ENCODE measurements at places on chromosomes 16 and 17. TPM values are rescaled to one million over a fixed set of nuclear protein-coding genes. Genes with fewer than 3 reads are reported as not detected.

DNA sequence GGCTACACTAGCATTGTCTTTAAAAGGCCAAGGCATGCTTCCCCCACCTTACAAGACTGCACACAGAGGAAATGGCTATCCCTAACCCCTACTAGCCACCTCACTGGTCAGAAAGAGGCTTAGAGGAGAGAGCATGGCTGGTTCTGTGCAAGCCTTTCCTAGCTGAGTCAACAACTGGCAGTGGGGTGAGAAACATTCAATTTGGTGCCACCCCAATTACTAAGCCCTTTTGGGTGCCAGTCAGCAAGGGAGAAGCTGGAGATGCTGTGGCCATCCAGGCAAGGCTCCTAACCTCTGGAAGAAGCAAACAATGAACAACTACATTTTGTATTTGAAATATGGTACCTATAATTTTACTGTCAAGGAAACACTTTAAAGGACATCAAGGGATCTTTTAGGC is 4.7 kb upstream of the KAT7 start:
- no peak for DNase-seq

DNA sequence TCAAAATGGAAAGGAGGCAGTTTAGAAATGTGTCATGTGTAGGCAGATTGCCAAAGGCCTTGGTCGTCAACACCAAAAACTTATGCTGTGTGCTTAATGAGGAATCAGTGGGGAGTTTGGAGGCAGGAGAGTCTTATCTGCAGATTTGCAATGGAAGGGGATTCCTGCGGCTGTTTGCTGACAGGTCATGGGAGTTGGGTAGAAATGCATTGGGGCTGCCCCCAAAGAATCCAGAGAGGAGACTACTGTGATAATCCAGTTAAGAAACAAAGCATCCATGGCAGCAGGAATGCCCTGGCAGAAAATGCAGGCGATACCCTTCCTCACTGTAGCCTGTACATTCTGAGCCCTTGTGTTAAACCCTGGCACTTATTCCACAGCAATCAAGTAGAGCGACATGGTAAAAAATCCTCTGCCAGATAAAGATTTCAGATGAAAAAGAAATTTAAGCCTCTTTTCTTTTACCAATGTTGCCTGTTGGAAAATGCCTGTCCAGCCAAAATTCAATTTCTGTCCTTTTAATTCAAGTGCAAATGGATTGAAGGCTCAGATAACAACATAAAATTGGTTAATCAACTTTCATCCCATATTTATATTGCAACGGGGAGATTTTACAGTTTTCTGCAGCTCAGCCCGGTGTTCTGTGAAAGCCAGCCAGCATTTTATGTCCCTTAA is 491.0 kb upstream of the CDH5 start:
- no peak for DNase-seq

DNA sequence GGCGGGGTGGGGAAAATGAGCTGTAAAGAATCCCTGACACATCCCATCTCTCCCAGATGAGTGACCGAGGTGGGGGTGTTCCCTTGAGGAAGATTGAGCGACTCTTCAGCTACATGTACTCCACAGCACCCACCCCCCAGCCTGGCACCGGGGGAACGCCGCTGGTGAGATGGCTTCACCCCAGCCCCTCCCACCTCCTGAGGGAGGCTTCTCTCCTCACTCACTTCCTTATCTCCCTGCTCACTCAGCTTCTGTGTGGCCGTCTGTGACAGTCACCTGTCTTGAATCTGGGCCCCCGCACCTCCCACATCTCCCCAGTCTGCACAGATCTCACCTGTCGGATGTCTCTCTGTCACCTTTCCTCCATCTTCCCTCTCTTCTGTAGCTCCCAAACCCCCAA is 13.4 kb downstream of the PDK2 start:
- DNase-seq = no peak

TBX2 gene
- 2.7 TPM for total RNA-seq

SRRM2 gene
- 111 TPM for total RNA-seq

DNA sequence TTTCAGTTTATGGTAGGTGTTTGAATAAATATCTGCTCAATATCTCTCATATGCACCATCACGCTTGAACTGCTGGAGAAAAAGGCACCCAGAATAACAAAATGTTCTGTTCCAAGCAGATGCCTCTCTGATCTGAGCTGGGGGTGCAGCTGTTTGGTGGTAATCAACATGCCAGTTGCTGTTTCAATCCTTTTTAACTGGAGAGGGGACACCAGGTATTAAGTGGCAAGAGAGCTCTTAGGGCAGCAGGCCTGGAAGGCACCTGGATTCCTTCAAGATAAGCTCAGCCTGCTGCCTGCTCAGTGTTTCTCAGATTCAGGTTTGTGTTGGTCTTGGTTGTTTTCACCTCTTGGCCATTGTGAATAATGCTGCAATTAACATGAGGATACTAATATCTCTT is 27.2 kb upstream of the VAT1L start:
- no peak for DNase-seq

- DNase-seq = no peak
These were observed 1672.0 kb downstream of the TP53TG3F start for GRCh38 chr16:35131429-35131828.

GRCh38 chr17:6941989-6942388 is 53.9 kb upstream of the ALOX12 start:
- no peak for DNase-seq

DNA sequence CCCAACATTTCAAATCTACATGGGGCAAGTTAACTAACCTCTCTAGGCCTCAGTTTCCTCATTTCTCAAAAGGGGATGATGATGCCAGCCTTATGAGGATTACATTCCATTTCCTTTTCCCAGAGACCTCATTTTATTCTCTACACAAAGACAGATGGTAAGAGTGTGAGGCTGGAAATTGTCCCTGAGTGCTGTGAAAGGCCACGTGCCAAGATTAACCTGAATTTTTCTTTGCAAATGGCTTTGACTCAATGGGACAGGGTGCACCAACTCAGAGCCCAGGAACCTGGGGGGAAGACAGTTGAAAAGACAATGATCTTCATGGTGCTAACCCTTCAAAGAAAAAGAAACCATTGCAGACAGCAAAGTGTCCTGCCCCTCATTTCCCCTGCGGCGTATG is 332.8 kb downstream of the TMEM114 start:
- DNase-seq = no peak

GRCh38 chr17:74749279-74750038 is 1.0 kb downstream of the NHERF1 start:
- no peak for DNase-seq

GRCh38 chr17:570388-570787 is 144.3 kb downstream of the VPS53 start:
- DNase-seq = no peak

- no peak for DNase-seq
These were observed 12.2 kb upstream of the SLX4 start for GRCh38 chr16:3623642-3624041.

- DNase-seq = no peak
These were observed 4.6 kb downstream of the KRT34 start for GRCh38 chr17:41377546-41377945.

GRCh38 chr16:1281517-1281916 is 25.6 kb downstream of the TPSD1 start:
- no peak for DNase-seq

- no peak for DNase-seq
These were observed 1.4 kb upstream of the CRYM start for GRCh38 chr16:21279501-21279900.

DNA sequence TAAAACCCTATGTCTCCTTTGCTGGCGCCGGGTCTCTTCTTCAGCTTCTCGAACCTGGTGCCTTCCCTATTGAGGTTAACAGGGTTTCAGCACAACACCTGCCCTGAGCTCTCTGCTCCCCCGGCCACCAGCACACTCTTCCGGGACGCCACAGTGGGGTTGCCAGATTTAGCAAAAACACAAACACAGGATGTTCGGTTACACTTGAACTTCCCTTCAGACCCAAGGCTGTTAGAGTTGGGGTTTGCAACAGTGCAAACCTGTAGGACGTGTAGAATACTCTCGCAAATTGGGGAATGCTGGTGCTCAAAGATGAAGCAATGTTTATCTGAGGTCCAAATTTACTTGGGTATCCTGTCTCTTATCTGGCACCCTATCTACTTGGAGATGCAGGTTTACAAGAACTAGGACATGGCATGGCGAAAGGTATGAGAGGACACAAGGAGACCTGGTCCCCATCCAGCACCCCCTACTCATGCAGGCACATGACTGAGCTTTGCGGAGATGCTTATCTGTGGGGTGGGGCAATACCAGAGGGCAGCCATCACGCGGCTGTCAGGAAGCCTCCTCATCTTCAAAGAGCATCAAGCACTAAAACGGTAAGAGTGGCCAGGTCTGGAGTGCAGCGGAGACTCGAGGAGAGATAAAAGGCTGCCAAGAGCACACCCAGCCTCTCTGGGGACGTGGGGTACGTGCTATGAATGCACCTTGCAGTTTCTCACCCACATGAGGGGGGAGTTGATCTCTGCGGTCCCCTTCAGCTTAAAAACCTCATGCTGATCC is 52.8 kb downstream of the SDK2 start:
- no peak for DNase-seq

GRCh38 chr17:50221864-50222545 is 20.6 kb upstream of the COL1A1 start:
- DNase-seq = no peak

GRCh38 chr16:75019586-75019985 is 20.8 kb downstream of the ZNRF1 start:
- no peak for DNase-seq

- DNase-seq = no peak
These were observed 19.5 kb downstream of the PMM2 start for GRCh38 chr16:8816967-8817655.

GRCh38 chr17:39769974-39770587 is 32.3 kb downstream of the GRB7 start:
- DNase-seq = no peak

GLOD4 gene
- total RNA-seq = 34.6 TPM

DNA sequence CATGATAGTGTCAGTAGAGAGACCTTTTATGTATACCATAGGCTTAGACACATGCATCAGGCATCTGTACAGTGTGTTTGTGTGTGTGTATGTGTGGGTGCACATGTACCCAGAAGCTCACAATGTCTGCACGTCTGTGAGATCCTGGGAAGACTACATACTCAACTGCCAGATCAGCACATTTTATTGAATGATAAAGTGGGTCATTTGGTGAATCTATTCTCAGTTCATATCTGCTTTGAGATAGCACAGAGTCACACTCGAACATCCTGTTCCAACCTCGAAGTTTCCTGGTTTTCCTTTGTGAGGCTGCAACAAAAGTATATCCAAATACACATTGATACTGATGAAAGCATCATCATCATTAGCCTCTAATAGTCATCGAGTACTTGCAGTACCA is 63.6 kb downstream of the MAF start:
- no peak for DNase-seq

MT1M gene
- total RNA-seq = 101 TPM

- DNase-seq = no peak
These were observed 8.5 kb downstream of the HASPIN start for GRCh38 chr17:3732210-3732621.

DNA sequence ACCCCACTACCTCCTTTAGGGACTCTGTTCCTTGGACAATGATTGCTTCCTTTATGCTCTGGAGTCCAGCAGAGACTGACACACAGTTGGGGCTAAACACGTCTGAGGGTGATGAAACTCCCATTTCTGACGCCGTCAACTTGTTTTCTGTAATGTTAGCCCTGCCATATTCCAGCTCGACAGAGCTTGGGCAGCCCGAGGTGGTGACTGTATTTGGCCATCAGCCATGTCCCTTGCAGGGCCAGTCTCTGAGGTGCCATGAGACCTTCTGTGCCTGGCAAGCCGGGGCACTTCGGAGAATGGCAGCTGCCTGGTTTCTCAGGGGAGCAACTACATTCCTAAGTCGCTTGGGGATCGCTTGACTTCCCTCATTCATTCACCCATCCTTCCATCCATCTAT is 278.9 kb upstream of the TNRC6C start:
- no peak for DNase-seq

CRYBA1 gene
- total RNA-seq = not detected

- no peak for DNase-seq
These were observed 41.3 kb downstream of the GRIN2C start for GRCh38 chr17:74818291-74818938.

KCNJ12 gene
- 0.07 TPM for total RNA-seq

DNA sequence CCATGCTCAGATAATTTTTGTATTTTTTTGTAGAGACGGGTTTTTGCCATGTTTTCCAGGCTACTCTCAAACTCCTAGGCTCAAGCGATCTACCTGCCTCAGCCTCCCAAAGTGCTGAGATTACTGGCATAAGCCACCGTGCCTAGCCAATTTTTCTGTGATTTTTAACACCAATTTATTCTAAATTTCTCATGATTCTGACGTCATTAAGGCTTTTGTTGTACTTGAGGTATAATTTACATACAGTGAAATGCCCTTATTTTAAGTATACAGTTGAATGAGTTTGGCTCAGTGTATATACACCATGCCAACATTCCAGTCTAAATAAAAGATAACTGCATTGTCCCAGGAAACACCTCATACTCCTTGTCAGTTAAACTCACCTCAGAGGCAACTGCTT is 77.4 kb downstream of the TMEM132E start:
- no peak for DNase-seq

GRCh38 chr17:65552214-65552613 is 9.2 kb downstream of the AXIN2 start:
- no peak for DNase-seq

DNA sequence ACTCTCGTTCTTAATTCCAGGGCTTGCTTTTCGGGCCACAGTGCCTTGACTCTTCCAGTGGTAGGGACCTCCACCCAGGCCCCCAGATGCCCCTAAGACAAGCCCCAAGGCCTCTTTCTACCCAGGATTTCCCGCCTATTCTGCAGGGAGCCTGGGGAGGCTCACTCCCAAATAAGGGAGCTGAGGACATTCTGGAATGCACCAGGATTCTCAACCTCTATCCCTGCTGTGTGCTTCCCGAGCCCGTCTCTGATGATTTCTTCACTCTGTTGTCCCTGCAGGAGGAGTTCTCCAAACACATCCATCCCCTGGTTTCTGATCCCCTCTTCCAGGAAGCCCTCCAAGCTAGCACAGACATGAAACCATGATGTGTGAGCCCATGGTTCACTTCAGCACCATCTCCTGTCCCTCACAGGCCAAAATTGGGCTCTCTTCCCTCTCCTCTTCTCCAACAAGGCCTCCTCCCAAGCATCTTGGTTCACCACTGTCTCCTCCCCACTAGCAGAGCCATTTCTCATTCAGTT is 255.9 kb downstream of the KATNIP start:
- DNase-seq = no peak

DNA sequence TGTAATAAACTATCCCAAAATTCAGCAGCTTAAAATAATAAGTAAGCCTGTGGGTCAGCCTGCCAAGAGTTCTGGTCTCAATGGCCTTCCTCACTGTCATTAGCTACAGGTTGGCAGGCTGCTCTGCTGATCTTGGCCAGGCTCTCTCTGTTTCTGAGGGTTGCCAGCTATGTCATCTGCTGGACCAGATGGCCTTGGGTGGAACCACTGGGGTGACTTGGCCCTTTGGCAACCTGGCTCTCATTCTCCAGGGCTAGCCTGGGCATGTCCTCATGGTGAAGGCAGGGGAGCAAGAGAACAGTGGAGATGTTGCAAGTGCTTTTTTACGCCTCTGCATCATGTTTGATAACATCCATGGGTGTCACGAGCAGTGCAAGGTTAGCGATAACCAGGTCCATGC is 13.9 kb downstream of the ITGAM start:
- DNase-seq = no peak

- no peak for DNase-seq
These were observed 28.5 kb upstream of the VAT1L start for GRCh38 chr16:77759821-77760220.

- no peak for DNase-seq
These were observed 132.1 kb downstream of the CDH13 start for GRCh38 chr16:82758904-82759303.

SEC14L5 gene
- 0.32 TPM for total RNA-seq

GRCh38 chr17:69018022-69018615 is 42.6 kb downstream of the ABCA9 start:
- no peak for DNase-seq

GRCh38 chr17:47862621-47863440 is 11.9 kb upstream of the SP6 start:
- DNase-seq = no peak

CHST4 gene
- 6.5 TPM for total RNA-seq
